Activated CD4-positive, alpha-beta T cell treated with anti-CD3 and anti-CD28 coated beads, Interleukin-2, amount 50 U/mL, for 16 hours (primary cell): ENCODE measurements at places on chromosomes 3 and 15.
A peak's percentile ranks its signal among the peaks of the same experiment; 100 is the strongest.

- DNase-seq, result no peak
Observed at GRCh38 chr3:185328324-185329004, 34.5 kb upstream of the MAP3K13 start.

DNA sequence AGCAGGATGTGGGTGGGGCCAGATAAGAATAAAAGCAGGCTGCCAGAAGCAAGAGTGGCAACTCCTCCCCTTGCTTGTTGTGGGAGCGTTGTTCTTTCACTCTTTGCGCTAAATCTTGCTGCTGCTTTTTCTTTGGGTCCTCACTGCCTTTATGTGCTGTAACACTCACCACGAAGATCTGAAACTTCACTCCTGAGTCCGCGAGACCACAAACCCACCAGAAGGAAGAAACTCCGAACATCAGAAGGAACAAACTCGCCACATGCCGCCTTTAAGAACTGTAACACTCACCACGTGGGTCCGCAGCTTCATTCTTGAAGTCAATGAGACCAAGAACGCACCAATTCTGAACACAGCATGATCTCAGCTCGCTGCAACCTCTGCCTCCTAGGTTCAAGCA is 72.9 kb downstream of the IL12A start:
- no peak for DNase-seq

DNA sequence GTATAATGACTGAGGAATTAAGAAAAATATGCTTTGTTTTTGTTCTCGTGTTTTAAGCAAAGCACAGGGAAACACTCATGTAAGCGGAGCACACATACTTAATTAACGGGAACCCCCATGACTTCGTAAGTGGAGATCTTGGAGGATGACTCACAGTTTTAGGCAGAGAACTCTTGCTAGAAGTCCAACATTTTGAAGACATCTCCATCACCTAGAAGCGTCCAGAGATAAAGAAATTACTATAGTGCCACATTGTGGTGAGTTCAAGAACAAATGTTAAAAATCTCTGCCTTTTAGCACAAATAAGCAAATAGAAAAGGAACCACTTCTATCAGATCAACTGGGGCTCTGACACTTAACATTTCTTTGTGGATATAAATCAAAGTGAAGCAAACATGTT is 194.1 kb upstream of the ARHGEF26 start:
- DNase-seq, result no peak

DNA sequence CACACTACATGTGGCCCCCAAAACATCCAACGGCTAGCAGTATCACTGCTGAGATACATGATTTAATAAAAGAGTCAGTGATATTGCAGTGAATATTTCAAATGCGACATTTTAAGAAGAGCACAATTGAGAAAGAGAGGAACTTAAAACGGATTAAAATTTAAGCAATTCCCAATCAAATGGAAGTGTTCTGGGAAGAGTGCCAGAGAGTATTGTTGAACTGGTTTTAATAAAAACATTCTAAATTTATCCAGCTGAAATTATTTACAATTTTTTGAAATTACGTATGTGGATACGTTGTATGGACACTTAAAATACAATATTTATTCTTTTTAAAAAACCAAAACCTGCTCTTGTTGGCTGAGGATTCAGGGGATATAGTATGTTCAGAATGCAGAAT is 117.7 kb downstream of the C3orf38 start:
- DNase-seq, result no peak

DNA sequence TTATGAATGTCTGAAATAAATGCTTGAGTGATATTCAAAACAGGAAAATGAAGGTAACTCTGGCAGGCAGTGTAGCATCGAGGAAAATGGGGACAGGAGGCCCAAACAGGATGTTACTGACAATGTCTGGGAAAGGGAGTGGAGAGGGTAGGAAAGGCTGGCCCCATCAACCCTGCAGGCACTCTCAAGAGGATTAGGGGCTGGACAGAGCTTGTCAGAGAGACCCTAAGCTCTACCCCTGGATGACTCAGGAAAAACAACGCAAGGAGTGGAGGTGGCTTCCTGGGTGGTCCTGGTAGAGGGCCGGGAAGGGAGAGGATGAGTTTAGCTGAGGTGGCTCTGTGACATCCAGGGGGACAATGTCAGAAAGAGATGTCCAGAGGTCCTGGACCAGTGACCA is 106.0 kb downstream of the RYK start:
- no peak for DNase-seq

GRCh38 chr3:39192490-39193092 is at the start of gene XIRP1:
TSS of gene XIRP1 (minus strand) at chr3:39192595. CDS start at chr3:39189445, 3,150 bp downstream.
- DNase-seq, result no peak

DNA sequence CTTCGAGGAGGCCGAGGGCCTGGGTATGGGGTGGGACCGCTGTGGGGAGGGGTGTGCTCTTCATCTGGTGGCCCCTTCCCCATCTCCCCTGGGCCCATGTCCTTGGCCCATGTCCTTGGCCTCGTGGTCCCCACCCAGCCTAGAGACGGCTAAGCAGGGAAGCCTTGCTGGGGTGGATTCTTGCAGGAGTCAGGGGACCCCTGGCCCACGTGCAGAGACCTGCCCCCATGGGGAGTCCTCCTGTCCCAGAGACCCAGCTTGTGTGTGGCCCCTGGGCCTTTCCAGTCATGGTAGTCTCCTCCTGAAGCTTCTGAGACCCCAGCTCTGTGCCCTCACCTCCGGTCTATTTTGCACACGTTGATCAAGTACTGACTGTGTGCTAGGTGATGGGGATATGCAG is 97.4 kb downstream of the TBC1D2B start:
- DNase-seq, result no peak

DNA sequence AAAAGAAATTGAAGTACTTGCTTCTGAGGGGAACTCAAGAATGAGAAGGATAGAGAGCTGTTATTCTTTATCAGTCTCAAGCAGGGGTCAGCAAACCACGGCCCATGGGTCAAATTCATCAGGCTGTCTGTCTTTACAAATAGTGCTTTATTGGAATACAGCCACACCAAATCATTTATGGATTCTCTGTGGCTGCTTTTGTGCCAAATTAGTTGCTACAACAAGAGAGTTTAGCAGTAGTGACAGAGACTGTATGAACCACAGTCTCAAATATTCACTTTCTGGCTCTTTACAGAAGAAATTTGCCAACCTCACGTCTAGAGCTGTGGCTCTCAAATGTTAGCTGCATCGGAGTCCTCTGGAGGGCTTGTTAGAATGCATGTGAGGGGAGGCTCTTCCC is 258.0 kb upstream of the RARB start:
- DNase-seq, result no peak

- no peak for DNase-seq
Observed at GRCh38 chr15:84847382-84847781, 30.2 kb downstream of the ALPK3 start.

DNA sequence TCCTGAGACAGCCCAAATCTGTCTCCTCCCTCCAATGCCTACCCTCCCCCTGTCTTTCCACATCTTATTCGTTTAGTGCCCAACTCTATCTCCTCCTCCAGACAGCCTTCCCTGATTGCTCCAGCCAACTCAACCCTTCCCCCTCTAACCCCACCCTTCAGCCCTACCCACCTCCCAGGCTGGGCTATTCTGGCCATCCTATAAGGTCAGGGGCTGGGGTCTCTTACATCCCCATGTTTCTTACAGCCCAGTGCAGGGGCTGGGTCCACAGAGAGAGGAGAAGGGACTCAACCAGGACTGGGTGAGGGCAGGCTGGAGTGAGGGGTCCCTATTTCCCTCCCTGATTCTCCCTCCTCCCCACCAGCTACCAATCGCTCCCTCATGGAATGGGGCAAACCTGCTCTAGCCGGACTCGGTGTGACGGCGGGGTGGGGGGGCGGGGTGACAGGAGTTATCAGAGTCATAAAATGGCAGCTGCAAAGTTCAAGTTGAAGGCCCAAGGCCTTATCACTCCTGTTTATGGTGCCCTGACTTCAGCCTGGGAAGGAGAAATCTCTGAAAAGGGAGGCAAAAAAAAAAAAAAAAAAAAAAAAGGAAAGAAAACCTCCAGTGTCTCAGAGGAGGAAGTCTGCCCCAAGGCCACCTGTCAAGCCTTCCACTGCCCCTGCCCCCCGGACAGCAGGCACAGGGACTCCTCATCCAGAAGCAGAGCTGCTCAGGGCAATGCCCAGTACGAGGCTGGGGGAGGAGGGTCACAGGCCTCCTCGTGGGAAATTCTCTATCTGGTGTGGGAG is 2.1 kb downstream of the VIPR1 start:
- DNase-seq, result no peak

GRCh38 chr3:138082085-138082991 is 33.1 kb downstream of the DZIP1L start:
- peak; percentile 43 for DNase-seq

DNA sequence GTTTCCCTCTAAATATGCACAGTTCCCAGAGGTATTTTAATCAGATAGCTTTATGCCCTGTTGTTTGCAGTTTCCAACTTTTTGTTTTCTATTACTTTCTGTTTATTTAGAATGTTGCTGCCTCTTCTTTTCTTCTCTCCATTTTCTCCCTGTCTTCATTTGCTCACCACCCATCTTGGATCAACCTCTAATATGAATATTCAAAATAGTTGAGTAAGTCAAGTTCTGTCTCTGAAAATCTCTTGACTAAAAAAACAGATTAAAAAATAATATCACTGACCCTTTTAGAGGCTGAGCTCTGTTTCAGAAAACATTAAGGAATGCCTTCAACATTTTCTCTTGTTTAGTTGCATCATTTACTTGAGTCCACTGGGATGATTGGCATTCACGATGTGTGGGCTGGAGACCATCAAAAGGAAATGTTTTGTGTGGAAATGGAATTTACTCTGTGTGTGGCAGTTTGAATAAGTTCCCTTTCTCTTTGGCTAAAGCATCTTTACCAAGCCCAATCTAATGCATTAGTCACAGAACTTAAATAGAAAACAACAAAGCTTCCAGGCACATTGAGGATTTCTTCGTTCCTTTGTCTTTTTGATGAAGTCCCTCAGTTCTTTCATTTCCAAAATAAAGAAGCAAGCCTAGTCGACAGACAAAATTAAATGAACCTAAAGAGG is 633.9 kb upstream of the TGFBR2 start:
- no peak for DNase-seq

- DNase-seq, result no peak
Observed at GRCh38 chr15:25242166-25242879, 196.5 kb downstream of the UBE3A start.

DNA sequence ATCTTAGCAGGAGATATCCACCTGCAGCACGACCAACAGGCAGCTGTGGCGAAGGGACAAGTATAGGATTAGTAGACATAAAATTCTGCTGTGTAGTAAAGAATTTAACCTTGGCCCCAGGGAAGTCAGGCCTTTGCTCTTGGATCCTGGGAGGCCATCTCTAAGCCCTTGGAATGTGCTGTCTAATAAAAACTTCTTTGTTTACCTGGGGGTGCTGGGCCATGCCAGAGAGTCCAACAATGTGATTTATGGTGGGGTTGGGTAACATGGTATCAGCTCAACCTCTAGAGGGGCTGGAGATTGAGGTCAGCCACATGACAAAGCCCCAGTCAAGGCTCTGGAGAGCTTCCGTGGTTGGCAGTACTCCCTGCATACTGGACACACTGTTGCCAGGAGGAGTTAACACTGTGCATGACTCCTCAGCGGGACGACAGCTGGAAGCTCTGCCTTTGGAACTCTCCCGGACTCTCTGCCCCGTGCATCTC is 52.4 kb downstream of the HEG1 start:
- DNase-seq, result no peak

DNA sequence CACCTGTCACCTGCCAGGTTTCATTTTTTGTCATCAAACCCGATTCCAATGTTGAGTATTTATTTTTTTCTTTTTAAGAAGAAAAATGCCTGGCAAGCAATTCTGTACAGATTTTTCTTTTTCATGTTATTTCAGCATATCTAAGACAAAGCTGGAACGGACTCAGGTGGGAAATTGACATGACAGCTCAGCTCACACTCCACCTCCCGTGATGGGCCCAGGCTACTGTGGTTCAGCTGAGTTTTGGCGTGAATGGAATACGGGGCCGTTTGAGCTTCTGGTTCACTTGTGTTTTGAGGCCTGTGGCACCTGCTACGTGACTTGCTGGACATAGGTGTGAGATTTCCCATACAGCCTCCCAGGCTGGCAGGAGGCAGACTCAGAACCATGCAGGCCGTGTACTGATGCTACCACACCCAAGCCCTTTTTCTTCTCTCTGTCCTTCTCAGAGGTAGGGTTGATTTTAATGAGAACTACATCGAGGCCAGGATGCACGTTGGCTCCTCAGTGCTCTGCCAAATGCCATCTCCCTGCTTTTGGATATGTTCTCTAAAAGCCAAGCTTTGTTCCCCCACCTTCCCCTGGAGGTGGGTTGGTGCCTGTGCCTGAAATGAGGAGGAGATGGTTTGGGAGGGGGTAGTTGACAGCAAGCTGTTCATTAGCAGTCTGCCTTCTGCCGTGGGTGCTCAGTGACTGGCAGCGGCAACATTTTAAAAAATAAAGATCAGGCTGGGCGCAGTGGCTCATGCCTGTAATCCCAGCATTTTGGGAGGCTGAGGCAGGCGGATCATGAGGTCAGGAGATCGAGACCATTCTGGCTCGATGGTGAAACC is 48.7 kb downstream of the TRAK1 start:
- no peak for DNase-seq

GRCh38 chr15:64045101-64045435 is 1.2 kb downstream of the DAPK2 start:
- no peak for DNase-seq

GRCh38 chr15:96867992-96868391 is 537.5 kb downstream of the NR2F2 start:
- no peak for DNase-seq

DNA sequence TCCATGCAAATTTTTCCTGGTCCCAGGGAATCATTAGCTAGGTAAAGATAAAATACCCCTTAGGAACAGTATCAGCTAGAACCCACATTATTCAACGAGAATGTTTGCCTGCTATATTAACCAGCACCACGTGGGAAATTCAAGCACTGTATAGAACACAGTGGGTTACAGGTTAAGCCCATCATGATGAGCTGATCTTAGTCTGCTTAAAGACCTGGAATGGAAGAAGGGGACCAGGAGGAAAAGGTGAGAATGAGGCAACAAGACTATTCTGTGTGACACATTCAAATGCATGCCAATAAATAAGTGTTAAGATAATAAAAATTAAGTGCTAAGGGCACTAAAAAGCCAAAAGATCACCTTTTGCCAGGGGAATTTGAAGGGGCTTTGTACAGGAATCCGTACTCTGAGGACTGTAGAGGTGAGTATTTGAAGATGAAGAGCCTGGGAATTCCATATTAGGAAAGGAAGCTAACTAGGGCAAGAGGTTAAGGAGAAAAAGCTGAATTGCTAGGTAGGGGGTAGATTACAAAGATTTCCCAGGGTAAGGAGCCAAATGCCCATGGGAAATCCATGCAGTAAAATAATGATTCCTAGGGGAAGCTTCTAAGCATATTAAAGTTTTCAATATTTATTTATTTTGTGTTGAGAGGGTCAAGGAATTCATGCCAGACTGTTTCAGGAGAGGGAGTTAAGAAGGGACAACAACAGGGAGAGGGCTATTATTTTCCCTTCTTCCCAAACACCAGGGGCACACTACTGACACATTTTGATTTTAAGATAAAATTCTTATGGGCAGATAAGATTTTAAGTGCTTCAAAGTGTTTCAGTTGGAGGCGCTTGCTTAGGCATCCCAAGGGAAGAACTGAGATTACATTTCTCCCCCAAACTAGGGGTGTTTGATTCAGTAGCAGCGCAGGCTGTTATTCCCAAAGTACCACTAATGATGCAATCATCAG is 2.3 kb upstream of the MED12L start:
- no peak for DNase-seq
